ENCODE measurements at places on chromosomes 4 and X.

GRCh38 chrX:45068569-45068968, 132.1 kb downstream of the DIPK2B start:
- no peak for DNase-seq

GRCh38 chrX:101160001-101160400, 59.6 kb upstream of the DRP2 start:
- DNase-seq: no peak

- DNase-seq: no peak
These were observed 18.9 kb upstream of the GPR101 start for GRCh38 chrX:137052643-137053235.

DNA sequence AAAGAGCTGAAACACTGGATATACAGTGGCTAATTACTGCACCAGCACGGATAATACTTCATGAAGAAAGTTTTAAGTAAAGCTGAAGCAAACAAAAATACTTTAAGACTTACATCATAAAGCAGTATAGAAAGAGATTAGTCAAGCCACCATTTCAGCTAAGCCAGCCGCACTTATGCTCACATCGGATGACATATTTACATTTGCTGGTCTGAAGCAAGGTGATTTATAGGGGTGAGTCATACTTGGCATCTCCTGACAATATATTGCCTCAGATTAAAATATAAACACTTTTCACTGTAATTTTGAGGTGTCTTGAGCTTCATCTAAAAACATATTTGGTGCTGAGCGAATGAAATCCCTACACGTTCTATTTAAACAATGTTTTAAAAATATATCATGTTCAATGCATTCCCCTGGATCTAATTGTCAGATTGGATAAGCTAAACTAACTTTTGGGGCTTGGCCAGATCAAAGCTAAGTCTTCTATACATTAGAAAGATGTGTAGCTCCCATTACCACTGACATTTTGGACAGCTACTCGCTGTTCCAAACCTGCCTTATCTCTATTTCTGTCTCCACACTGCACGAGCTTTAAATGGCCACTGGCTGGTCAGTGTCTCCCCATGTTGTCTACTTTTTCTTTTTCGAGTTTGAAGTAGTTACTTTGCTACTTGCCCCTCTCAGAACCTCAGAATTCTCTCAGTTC, 103.2 kb downstream of the VCX2 start:
- DNase-seq: no peak

- DNase-seq: no peak
These were observed 731 bp downstream of the RBMXL3 start for GRCh38 chrX:115189646-115190635.

All from non-pigmented ciliary epithelial cell (primary cell).